Right ventricle myocardium inferior (tissue), 1 donor: ENCODE measurements at places on chromosomes 5 and 9. TPM values are rescaled to one million over a fixed set of nuclear protein-coding genes. Genes with fewer than 3 reads are reported as not detected.

DNA sequence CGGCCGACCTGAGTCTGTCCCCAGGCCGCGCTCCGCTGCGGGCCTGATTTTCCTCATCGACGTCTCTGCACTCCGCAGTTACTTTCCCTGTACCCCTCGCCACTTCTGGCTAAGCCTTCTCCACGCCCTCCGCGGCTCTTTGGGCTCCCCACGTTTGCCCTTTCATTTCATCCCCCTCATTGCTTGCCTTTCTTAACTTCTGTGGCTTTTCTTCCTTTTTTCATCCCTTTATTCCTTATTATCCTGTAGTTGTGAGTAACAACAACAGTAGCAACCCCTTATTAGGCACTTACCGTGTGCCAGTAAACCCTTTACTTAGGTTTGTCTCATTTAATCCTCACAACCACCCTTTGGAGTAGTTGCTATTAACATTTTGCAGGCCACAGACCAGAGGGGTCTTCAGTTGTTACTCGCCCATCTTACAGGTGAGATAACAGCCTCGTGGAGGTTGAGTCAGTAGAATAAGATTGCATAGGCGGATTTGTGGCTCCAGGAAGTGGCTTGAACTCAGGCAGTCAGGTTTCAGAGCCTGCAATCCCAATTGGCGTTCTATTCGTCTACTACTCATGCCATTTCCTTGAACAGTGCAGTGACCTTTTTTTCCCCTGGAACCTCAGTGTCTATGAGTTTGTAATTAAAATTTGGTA lies 724 bp downstream of the TCERG1 start:
- DNase-seq, result no peak

GRCh38 chr9:116181853-116182610 lies 28.4 kb downstream of the PAPPA start:
- DNase-seq, result no peak

GRCh38 chr5:17880869-17881268 lies 246.6 kb downstream of the TAF11L14 start:
- no peak for DNase-seq

DNA sequence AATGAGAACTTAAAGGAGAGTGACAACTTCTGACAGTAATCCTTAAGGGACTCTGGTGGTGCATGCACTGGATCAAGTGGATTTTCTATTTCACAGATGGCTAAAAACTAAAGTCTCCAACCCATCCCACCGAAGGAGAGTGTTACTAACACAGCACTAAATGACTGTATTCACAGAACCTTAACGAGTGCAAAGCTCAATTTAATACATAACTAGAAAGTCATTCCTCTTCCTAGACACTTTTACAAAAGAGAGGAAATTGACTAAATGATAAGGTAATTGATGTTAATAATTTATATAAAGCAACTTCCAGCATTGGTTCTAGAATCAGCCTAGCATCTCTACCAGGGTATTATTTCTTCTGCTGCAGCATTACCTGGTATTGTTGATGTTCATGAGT lies 189.8 kb downstream of the ADAMTS12 start:
- no peak for DNase-seq

- DNase-seq, result no peak
Measured at GRCh38 chr5:13658761-13659160, 285.7 kb downstream of the DNAH5 start.

GRCh38 chr5:7131680-7132079 lies 264.3 kb upstream of the ADCY2 start:
- no peak for DNase-seq

GRCh38 chr9:135663451-135663770 lies 302 bp downstream of the LCN9 start:
- DNase-seq, result no peak

GOLPH3 gene
- total RNA-seq, result 42.3 TPM

FSTL4 gene
- not detected for total RNA-seq

SLC46A2 gene
- not detected for total RNA-seq
